ENCODE measurements at places on chromosomes 7 and 10.

GRCh38 chr7:47374538-47374937, 207.4 kb downstream of the TNS3 start:
- no peak for DNase-seq

DNA sequence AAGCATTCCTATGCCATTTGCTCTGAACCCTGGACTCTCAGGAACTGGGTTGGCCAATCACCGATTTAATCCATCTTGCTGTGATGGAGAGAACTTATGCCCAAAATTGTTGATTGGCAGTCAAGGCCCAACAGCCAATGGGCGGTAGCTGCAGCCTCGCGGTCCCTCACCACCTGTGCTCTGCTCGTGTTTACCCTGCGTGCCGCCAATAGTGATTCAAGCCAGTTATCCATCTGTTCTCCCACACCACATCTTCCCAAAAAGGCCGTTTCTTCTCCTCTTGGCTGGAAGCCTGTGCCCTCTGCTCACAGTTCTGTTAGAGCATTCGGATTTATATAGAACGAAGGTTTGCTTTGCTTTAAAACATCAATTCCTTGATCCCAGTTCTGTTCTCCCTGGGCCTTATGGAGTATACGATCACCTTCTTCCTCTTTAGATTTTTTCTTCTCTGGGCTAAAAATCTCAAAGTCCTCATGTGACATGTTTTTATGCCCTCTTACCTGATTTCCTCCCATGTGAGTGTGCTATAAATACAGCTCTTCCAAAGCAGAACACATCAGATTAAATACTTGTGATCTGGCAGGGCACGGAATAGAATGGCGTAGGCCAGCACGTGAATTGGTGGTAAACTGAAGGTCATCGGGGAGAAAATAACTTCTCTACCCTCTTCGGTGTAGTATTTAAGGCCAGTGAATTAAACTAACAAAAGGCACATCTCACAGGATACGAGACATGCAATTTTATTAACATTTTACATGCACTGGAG, 212.8 kb downstream of the NSUN6 start:
- DNase-seq = no peak

DNA sequence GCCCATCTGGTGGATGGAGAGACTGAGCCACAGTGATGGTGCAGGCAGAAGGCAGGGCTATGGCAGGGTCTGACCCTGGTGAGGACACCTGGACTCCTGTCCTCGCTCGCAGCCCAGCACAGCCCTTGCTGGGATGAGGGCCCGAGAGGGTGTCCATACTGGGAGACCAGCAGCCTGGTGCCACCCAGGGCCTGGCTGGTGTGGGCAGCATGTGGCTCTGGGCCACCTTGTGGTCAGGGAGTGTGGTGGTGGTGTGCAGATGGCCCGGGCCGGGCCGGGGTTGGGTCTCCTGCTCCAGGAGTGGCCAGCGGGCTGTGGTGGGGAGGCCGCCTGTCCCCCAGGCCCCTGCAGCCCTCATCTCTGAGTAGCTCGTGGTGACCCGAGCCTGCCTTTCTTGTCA, 14.9 kb downstream of the ADCY1 start:
- DNase-seq = no peak

DNA sequence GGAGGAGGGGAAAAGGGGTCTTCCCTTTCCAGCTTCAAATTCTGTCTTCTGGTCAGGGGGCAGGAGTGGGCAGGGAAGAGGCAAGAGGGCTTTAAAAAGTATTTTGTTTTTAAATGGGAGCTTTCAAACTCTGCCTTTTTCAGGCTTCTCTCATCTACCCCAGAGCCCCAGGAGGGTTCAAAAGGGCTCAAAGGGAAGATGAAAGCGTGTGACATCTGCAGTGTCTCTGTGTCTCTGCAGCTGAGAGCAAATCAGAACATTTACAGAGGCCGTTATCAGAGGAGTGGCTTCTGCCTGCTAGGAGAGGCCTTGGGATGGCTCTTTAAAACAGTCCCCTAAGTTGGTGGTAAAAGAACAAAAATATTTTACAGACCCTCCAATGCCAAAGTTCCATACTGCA, 30.3 kb downstream of the TRIM8 start:
- DNase-seq = no peak

- DNase-seq = no peak
Observed at GRCh38 chr10:97058521-97058920, 127.2 kb downstream of the SLIT1 start.

- no peak for DNase-seq
Observed at GRCh38 chr7:103680161-103681144, 234.4 kb upstream of the SLC26A5 start.

All from stimulated activated effector memory CD8-positive, alpha-beta T cell treated with anti-CD3 and anti-CD28 coated beads, Interleukin-12 subunit alpha, Interleukin-12 subunit beta, amount 100 ng/mL, for 72 hours (primary cell).